ENCODE measurements at places on chromosomes 12 and 14.

DNA sequence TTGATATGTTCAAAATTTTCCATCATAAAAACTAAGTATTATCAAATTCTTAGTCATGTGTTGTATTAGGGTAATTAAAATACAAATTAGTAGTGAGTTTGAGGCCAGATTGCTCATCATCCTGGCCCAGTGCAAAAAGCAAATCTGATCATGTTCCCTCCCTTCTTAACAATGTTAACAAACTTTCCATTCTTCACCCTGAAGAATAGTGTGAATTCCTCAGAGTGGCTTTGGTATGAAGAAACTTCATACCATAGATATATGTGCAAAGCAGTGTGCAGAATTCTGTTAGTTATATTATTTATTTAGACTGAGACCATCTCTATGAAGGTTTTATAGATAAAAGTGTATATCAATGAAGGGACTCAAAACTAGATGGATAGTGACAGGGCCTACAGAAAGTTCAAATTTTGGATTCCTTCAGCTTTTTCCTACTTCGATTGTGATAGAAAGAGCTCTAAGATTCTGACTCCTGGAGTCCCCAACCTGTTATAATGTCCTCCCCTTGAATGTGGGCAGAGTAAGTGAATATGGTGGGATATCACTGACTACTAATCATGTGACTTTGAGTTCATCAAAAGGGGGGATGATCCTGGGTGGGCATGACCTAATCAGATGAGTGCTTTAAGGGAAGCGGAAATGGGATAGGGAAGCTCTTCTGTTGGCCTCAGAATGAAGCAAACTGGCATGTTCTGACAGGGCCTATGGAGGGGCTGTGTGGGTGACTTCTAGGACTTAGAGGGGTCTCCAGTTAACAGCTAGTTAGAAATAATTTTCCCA lies 271.4 kb downstream of the BTG1 start:
- DNase-seq, result no peak

GRCh38 chr14:78141590-78141989 lies 28.6 kb upstream of the NRXN3 start:
- DNase-seq, result peak; percentile 20

- DNase-seq, result no peak
Observed at GRCh38 chr12:133220521-133220920, 15.2 kb downstream of the ANHX start.

DNA sequence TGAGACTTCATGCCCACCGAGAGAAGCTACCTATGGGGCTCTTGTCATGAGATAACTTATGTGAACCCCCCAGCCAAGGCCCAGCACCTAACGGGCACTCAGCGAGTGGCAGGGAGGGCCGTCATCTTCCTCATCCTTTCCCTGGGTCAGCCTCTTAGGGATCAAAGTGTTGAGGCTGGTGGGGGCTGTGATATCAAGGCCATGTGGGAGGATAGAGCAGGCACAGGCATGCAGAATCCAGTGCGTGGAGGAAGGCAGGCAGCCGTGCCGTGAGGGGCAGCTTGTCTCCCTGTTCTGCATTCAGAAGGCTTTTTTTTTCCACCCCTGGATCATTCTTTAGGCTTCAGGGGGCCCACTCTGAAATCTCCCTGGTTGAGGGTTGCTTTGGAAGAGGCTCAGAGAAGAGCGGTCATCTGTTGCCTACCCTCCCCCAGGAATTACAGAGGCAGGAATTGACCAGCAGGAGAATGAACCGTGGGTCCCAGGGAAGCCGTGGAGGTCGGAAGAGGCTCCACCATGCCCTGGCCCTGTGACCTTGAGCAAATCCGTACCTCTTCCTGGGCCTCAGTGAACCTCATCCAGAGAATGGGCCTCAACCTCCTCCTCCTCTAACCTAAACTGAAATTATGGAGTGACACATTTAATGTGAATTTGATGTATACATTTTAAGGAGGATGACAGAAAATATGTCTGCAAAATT lies 62.8 kb downstream of the BEGAIN start:
- DNase-seq, result no peak

DNA sequence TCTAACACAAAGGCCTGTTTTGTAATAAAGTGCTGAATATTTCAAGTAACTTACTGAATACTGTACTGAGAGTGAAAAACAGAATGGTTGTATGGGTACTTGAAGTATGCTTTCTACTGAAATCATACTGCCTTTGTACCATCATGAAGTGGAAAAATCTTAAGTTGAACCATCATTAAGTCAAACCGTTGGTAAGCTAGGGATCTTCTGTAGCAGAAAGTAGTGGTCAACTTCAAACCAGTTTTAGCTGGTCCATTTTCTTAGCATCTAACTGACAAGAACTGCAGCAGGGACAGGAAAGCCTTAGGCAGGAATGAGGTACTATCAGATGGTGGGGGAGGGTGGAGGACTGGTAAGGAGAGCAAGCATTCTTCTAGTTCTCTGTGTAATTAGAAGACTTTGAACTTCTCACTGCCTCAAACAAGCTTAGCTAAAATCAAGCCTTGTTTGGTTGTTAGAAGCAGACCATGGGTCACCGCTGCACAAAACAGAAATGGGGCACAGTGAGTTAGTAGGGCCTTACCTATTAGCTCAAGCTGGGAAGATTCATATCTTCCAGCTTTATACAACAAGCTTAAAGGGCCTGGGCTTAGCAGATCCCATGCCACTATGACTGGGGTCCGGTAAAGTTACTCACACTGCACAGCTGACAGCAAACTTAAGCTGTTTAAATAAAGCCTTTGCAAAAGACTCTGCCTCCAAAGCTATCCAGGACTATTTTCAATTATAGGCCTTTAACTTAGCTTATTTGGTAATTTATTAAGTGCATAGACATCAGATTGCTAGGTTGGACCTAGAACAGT lies 73.8 kb downstream of the ACADS start:
- no peak for DNase-seq

- DNase-seq, result no peak
Observed at GRCh38 chr12:10369557-10370415, 20.1 kb downstream of the KLRK1 start.

DNA sequence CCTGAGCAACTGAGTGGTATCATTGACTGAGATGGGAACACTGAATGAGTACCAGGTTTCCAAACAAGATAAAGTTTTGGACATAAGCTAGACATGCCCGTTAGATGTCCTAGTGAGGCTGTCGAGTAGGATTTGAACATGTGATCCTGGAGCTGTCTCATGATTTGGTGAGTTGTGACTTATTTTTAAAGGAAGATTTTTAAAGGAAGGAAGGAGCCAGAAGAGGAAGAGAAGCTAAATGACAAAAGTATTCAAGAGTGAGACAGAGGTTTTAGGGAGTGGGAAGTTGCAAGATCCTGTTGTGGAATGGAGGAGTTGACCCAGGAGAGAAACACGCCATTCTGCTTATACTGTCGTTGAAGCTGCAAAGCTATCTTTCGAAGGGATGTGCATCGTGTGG lies 82.1 kb downstream of the SAMD4A start:
- no peak for DNase-seq

- no peak for DNase-seq
Observed at GRCh38 chr14:67570453-67570852, 29.6 kb downstream of the PIGH start.

DNA sequence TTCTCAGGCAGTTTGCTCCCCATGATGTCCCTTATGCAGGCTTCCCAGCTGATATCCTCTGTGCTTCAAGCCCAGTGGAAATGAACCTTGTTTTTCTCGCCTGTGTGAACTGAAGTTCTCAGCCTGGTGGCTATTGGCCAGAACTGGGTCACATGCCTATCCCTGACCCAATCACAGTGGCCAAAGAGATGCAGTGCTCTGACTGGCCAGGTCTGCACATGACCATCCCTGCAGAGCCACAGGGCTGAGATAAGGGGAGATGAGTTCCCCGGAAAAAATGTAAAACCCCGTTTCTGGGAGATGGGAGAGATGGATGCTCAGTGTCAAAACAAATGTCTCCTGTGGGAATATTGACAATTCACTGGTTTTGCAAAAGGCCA lies 34.7 kb upstream of the FZD10 start:
- no peak for DNase-seq

GRCh38 chr14:79407572-79407971 lies 803.7 kb downstream of the DIO2 start:
- no peak for DNase-seq

GRCh38 chr12:1918081-1918883 lies at the start of gene CACNA2D4:
Gene CACNA2D4 (minus strand): TSS chr12:1918652. CDS start chr12:1918473, 179 bp downstream.
- DNase-seq, result no peak

DNA sequence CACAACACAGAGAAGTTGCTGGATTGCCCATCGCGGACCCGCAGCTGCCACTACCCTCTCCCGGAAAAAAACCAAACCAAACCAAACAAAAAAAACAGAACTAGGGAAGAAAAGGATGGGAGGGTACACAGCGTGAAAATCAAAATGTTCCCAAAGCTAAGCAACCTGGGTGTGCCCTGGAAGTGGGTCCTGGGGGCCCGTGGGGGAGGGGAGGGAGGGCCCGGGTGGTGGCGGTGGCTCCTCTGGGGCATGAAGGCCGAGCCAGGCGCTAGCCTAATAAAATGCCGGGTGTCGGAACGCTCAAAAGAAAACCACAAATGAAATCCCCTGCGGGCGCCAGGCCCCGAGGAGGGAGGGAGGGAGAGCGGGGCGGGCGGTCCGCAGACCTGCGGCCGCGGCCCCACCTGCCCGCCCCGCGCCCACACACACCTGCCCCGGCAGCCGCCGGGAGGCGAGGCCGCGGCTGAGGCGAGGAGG lies 787 bp downstream of the HECTD4 start:
- peak; percentile 35 for DNase-seq

DNA sequence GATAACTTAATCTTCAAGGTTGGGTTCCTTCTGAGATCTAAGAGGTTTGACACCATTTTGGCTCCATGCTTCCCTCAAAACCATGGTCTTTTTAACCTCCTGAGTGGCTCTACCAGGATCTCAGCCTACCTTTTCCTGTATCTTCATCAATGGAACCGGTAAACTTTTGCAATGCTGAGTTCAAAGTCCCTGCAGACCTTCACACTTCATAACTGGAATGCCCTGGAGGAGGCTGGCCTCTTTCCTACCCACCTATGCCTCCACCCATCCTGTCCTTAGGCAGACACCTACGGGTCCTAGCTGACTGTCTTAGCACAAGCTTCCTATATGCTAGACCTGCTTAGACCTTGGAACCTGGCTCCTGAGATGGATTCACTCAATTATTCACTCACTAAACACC lies 89.5 kb upstream of the EEA1 start:
- DNase-seq, result no peak

DNA sequence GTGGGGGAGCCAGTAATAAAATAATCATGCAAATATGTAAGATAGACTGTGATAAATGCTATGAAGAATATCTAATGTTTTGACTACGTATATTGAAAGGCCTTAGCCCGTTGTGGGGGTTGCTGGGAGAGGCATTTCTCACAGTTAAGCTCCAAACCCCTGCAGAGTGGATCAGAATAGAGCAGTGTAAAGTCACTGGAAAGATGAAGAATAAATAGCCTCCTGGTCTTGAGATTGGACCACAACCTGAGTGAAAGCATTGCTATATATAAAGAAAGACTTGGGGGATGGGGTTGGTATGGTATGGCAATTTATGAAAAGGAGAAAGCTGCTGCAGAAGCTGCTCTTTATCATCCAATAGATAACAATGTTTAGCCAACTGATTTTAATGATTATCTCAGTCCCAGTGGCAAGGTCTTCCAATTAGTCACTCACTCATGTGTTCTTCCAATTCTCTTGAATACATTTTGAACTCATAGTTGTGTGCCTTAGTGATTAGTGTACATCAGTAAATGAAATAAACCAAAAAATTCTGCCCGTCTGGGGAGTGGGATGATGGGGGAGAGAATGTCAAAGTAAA lies 10.2 kb downstream of the PLEKHA5 start:
- DNase-seq, result no peak

- DNase-seq, result no peak
Observed at GRCh38 chr12:129152351-129153104, 299.2 kb downstream of the GLT1D1 start.

- DNase-seq, result no peak
Observed at GRCh38 chr14:63459738-63460137, 83.4 kb downstream of the PPP2R5E start.

DNA sequence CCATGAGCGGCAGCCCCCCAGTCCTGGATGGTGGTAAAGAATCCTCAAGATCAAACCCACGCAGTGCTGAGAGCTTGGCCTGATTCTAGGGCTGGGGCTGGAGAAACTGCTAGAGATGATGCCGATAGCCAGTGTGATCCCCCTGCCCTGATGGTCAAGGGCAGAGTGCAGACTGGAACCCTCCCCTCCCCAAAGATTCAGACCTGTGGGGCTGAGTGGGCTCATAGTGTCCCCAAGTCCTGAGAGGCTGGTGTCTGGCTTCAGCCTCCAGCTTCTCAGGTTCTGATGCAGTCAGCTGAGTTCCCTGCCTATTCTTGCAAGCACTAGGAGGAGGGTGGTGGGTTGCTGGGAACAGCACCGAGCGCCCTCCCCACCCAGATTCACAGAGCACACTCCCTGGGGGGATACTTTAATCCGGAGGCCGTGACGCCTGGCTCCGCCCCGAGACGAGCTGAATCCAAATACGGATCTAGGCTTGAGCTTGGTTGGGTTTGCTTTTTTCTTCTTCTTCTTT lies 11.9 kb downstream of the RHOF start:
- no peak for DNase-seq

DNA sequence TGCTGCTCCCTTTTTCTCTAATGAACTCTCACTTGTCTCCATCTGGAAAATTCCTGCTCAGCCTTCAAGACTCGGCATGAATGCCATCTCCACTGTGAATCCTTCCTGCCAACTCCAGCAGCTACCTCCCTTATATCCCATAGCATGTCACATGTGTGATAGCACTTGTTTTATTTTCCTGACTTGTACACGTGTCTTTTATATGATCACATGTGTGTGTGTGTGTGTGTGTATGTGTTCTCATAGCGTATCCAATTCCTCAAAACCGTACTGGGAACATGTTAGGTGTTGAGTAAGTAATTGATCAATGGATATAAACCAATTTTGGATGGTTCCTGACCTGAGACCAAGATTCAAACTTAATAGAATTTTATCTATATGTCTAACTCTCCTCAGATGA lies 1107.7 kb downstream of the GALC start:
- DNase-seq, result no peak

GRCh38 chr12:131922772-131923171 lies 6.3 kb upstream of the PUS1 start:
- DNase-seq, result no peak

DNA sequence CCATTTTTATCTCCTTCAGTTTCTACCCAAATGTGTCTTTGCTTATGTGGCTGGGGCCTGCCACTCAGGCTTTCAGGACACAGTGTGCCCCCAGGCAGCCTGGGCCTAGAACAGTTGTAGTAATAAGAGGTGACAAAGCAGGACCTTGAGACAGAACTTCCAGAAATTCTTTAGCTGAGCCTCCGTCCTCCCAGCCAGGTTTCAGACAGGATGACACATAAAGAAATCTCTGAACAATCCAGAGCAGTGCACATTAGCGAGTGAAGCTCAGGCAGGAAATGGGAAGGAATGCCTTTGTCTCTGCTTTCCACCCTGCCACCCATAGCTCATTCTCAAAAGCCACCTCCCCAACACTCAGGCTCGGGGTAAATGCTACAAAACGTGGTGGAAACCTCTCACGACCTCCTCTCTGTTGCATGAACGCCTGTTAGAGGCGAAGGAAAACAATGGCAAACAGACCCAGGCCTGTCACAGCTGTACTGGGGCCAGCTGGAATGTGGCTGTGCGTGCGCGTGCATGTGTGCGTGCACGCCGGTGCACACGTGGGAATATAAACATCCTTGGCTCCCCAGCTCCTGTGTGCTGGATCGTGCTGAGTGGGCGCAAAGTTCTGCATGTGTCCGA lies 286.7 kb downstream of the ZFP36L1 start:
- DNase-seq, result no peak

- no peak for DNase-seq
Observed at GRCh38 chr14:72532686-72533454, 361.0 kb downstream of the DPF3 start.

All from COR-L47 (cell line).